ENCODE measurements at places on chromosomes 5 and 9. TPM values are rescaled to one million over a fixed set of nuclear protein-coding genes. Genes with fewer than 3 reads are reported as not detected.

GRCh38 chr5:56233230-56233629 lies at the start of gene ANKRD55:
Gene ANKRD55, minus strand, starts transcription at chr5:56233330. Its CDS starts 417 bp downstream, at chr5:56232913.
- no peak for DNase-seq

Gene AUH
- total RNA-seq, result 30.7 TPM

DNA sequence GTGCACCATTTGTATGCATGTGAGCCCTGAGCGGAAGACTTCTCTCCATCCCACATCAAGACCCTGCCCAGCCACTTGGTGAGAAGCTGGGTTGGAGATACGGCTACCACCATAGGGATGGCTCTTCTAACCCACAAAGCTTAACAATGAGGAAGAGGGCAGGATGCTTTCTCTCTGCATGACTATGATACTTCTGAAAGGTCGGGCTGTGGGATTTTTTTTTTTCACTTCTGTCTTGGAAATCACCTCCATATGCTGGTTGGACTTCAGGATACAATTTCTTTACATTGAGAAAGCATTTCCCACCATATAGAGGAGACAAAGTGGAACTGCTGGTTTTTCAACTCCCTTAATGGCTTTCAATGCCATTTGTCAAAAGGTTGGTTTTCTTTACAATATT lies 30.5 kb downstream of the ZNF366 start:
- DNase-seq, result no peak

- DNase-seq, result no peak
These were observed 123.7 kb downstream of the EBF1 start for GRCh38 chr5:158976035-158976434.

- DNase-seq, result no peak
These were observed 70.3 kb downstream of the DAB2IP start for GRCh38 chr9:121721770-121722169.

DNA sequence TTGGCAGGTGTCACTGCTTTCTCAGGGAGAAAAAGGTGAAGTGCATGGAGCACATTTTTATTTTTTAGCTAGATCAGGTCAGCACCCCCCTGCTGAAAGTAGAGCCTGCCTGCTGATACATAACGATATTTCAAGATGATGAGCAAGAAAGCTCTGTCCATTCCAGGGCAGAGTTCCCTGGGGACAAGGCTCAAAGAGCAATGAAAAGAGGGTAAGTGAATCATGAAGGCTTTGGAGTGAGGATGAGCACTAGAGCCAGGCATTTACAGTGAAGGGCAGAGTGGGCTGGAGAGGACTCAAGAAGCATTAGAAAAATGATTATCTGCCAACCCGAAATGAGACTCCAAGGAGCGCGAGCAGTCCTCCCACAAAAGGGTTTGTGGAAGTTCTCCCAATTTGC lies 345.7 kb downstream of the TLE4 start:
- no peak for DNase-seq

Gene ADAMTS13
- total RNA-seq, result 2.7 TPM

- no peak for DNase-seq
These were observed 14.7 kb upstream of the ADAMTS19 start for GRCh38 chr5:129445379-129445778.

Measured in lower leg skin (tissue), 4 donors.